ENCODE measurements at places on chromosomes 12 and 14.

DNA sequence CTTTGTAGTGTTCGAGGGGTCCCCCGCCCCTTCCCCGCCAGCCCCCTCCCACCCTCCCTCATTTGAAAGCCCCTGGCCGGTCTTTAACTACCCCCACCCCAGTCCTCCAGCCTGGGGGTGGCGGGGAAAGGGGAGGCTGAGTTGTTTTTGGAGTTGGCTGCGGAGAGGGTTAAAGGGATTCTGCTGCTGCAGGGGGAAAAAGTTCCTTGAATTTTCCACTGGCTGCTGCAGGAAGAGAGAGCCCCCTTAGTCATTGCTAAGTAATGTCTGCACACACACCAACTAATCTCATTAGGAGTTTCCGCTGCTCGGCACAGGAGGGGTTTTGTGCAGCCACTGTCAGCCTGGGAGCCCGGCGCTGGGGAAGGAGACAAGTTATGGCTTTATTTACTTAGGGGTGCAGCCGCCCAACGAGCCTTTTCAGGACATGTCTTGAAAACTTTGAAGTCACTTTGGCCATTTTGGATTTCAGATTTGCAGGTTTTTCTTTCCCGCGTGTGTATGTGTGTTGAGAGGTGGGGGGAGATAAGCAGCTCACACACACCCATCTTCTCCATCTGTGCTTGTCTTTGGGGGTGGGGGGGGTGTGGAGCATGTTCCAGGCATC lies 1.8 kb downstream of the ELK3 start:
- no peak for DNase-seq

DNA sequence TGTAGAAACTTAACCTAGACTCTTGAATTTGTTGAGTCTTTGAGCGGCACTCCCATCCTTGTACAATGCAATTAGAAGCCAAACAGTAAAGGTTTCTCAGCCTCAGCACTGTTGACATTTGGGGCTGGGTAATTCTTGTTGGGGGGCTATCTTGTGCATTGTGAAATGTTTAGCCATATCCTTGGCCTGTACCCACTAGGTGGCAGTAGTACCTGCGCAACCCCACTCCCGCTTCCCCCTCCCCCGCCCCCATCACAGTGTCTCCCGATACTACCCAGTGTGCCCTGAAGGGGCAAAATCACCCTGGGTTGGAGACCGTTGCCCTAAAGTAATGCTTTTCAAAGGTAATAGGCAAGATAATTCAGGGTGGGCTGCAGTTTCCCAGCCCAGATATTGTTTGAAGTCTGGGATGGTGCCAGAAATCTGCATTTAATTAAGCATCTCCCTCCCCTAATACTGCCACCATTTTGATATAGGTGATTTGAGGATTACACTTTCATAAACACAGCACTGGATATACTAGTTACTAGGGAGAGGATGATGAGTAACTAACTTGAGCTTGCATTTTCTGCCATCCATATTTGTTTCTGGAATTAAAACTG lies 1.8 kb downstream of the COX6A1 start:
- DNase-seq = no peak

DNA sequence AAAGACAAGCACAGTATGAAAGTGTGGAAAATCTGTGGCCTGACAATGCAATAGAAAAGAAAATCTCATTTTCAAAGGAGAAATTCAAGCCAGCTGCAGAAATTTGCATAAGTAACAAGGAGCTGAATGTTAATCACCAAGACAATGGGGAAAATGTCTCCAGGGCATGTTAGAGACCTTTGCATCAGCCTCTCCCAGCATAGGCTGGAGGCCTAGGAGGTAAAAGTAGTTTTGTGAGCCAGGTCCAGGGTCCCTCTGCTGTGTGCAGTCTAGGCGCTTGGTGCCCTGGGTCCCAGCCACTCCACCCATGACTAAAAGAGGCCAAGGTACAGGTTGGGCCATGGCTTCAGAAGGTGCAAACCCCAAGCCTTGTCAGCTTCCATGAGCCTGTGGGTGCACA lies 58.3 kb downstream of the TESPA1 start:
- DNase-seq = no peak

DNA sequence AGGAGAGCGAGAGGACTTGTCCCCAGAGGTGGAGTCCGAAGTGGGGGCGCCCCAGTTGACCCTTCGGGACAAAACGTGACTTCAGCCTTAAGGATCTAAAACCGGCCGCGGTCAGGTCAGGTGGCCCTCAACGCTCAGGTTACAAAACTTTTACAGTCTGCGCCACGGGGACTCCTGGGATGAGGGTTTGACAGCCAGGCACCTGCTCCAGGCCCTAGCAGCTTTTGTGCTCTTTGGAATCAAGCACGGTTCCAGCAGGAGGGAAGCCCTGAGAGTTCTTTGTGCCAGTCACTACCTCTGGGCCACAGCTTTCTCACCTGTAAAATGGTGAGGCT lies 337 bp downstream of the ZC2HC1C start:
- DNase-seq = no peak

DNA sequence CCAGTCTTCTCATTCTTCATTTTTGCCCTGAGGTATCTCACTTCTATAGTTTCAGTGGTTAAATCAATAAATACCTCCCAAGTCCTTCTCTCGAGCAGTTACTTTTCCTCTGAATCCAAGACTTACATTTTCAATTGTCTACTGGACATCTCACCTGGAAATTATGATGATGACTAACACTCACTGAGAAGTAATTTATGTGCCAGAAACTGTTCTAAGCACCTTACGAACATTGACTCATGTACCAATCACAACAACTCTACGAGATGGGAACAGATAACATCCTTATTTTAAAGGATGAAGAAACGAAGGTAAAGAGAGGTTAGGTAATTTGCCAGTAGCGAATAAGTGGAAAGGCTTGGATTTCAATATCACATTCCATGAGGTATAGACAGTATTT lies 94.1 kb downstream of the EML5 start:
- DNase-seq = no peak

DNA sequence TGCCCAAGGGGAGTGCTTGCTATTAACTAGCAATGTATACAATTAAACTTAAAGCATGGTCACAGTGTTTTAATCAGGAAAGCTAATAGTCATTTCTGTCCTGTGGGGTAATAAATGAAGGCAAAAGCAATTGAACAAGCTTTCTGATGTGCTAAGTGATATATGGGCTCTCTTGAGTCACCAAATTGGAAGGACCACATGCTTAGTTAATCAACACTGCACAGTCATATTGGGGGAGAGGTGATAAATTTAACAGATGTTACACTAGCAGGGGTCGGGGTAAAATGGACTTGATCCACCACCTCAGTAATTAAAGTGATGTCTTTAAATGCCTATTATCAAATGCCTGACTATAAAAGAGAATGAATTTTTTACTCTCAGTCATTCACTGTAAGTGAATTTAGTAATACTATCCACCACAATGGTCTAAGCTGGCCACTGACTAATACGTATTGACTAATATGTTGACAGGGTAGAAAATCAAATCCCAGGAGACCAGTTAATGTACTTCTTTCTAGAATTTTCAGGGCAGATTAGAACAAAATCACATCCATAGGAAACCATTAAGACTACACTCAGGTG lies 736.3 kb downstream of the RPS29 start:
- no peak for DNase-seq

GRCh38 chr14:56524971-56525677 lies 54.5 kb upstream of the TMEM260 start:
- no peak for DNase-seq

DNA sequence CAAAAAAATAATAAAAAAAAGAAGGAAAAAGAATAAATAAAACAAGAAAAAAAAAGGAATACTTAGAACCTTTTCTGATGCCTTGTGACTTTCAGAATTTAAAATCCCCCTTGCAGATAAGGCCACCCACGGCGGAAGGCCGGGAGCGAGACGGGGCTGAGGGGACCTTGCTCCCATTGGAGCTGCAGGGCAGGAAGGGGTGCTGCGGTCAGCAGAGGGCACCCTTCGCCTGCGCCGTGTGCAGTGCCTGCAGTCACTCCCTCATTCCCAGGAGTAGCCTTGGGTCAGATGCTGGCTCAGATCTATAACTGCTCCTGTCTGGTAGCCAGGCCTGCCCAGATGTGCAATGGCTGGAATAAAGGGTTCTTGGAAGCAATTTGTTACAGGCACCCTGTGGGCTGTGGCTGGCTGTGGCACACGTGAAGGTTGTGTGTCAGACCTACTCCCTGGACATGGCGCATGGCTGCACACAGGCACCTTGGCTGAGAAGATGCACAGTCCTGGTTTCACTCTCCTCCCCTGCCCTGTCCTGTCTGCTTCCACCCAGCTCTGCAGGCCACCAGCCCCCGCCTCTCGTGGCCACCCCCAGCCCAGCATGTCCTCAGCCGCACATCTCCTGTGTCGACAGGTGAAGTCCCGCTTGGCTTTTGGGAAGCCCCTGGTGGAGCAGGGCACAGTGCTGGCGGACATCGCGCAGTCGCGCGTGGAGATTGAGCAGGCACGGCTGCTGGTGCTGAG lies 13.4 kb upstream of the ALDH2 start:
- peak; percentile 11 for DNase-seq

- no peak for DNase-seq
Observed at GRCh38 chr12:124995200-124995961, 1.9 kb downstream of the BRI3BP start.

DNA sequence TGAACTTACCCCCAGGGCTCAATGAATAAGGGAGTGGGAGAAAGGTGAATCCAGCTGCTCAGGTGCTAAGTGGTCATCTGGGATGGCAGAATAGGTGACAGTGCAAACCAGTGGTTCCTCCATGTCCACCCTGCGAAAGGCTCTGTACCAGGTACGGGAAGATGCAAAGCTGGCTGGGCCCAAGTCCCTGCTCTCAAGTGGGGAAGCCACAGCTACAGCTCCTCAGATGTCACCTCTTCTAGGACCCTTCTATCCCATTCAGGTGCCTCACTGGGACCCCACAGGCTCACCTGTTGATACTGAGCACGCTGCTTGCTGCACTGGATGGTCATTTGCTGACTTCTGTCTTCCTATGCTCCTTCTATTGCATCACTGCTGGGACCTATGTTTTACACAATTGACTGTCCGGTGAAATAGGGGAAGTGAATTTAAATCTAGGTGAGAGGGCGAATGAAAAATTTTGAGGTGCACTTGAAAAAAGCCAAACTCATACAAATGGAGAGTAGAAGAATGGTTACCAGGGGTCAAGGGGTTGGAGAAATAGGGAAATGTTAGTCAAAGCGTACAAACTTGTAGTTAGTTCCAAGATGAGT lies 20.3 kb upstream of the PPP4R4 start:
- DNase-seq = no peak

DNA sequence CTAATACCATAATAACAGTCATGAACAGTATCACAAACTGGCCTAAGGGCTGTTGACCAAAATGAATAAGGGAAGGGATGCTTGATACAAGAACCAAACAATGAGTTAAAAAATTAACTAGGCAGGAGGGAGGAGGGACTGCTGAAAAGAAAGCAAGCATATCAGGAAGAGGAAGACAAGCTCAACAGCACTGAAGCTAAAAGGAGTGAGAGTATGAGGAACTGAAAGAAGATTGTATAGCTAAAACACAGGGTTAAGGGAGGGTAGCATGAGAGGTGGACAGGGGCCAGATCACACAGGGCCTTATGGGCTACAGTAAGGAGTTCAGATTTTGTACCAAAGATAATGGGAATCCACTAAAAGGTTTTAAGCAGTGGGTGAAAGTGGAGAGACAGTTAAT lies 34.1 kb downstream of the ITGA7 start:
- DNase-seq = no peak

GRCh38 chr14:49688701-49689030 lies 652 bp upstream of the POLE2 start:
- no peak for DNase-seq

- no peak for DNase-seq
Observed at GRCh38 chr12:14841761-14842160, 1.6 kb downstream of the ART4 start.

DNA sequence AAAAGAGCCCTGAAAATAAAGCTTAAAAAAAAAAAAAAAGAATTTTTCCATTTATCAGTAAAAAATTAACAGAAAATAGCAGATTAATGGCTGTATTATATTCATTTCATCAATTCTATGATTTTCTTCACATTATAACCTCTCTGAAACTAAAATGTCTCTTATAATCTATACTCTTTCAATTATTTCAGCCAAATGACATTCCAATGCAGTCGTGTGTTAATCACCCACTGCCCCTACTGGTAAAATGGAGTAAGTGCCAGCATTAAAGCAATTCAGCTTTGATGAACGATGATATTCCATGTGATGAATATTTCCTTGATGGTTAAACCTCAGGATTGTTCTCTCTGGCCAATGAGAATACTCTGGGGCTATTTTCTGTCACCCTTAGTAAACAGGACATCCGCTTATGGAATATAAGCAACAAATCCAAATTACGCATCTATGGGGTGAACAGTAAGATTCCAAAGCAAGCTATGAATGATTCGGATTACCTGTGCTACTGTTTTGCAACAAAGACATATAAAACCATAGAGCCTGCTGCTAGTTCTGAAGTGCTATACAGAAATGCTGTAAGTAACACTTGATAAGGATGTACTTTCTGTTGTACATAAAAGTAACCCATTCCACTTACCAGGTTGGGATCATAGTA lies 20.3 kb upstream of the SYCP3 start:
- no peak for DNase-seq

DNA sequence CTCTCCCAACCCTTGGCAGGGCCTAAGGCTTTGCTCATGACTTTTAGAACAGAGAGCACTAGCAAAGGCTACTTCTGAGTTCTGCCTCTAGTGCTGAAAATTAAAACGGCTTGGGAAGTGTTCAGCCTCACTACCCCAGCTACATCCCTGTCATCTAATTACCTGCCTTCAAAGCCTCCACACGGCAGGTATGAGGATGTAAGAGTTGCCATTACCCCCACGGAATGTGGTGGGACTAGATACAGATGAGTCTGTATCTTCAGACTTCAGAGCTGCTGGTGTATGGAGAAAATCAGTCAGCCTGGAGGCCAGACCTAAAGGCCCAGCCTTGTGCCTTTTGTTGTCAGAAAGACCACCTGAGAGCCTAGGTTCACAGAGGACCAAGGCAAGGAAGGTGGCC lies 214.6 kb upstream of the NOS1 start:
- DNase-seq = no peak

DNA sequence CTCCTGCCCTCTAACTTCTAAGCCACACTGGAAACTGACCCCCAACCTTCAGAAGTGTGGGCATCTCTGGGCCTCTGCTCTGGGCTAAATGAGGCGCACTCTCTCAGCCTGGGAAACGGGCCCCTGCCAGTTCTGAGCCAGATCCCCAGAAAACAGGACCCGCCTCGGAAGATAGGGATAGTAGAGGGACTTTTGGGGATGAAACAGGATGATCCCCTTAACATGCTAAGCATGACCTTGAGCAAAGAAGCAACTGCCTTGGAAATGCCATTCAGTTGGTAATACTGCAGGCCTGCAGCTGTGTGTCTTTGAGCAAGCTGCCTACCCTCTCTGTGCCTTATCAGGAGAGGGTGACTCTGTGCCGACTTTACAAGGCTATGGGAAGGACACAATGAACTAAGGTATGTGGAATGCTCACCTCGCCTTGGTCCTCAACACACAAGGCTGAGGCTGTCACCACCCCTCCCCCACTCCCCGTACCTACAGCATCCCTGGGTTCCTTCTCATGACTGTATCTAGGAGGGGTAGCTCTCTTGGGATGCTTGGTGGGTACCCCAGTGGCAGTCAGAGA lies 54.0 kb downstream of the NCOR2 start:
- no peak for DNase-seq

DNA sequence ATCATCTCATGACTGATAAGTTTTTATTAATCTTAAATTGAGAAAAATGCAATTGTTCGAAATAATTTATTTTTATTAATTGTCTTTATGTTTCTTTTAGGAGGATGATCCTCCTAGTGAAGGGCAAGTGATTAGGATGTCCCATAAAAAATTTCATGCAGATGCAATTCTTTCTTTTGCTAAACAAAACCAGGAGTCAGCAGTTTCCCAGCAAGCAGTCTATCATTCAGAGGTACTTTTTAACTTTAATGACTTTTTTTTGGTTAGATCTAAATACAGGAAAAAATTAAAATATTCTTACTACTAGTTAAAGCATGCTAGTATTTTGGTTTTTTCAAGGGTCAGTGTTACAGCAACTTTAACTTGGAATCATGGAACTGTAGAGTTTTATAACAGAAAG lies 64.5 kb downstream of the KIAA0586 start:
- no peak for DNase-seq

All from AG09309 (cell line).